ENCODE measurements at places on chromosomes 6 and 20.

- DNase-seq, result no peak
Observed at GRCh38 chr6:83514466-83514865, 2.1 kb downstream of the PRSS35 start.

DNA sequence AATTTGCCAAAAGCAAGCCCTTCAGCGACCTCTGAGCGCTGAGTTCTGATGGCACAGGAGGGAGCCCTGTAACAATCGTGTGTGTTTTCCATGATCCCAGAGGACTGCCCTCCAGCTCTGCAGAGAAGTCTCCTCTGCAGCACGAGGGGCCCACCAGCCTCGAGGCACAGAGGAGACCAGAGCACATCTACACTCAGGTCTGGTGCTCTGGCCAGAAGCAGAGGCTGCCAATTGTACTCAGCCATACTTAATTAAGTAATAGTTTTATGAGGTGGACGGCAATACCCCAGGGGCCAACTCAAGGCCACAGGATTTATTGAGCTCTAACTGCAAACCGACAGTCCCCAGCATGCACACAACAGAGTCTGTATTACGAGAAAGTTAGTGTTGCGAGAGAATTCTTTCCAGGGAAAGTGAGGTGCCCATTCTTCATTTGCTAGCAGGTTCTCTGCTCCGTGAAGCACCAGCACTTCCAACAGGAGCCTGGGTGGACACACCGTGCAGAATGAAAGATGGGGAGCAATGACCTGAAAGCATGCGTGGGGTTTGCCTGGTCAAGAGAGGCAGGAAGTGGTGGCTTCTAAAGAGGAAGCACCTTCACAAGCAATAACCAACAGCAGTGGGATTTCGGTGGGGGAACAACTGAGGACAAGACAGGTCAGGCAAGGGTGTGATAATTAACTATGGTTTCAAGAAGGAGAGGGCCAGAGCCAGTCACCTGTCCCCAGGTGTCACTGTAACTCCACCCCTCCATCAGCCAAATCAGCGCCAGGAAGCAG, 92.8 kb upstream of the FOXC1 start:
- no peak for DNase-seq

DNA sequence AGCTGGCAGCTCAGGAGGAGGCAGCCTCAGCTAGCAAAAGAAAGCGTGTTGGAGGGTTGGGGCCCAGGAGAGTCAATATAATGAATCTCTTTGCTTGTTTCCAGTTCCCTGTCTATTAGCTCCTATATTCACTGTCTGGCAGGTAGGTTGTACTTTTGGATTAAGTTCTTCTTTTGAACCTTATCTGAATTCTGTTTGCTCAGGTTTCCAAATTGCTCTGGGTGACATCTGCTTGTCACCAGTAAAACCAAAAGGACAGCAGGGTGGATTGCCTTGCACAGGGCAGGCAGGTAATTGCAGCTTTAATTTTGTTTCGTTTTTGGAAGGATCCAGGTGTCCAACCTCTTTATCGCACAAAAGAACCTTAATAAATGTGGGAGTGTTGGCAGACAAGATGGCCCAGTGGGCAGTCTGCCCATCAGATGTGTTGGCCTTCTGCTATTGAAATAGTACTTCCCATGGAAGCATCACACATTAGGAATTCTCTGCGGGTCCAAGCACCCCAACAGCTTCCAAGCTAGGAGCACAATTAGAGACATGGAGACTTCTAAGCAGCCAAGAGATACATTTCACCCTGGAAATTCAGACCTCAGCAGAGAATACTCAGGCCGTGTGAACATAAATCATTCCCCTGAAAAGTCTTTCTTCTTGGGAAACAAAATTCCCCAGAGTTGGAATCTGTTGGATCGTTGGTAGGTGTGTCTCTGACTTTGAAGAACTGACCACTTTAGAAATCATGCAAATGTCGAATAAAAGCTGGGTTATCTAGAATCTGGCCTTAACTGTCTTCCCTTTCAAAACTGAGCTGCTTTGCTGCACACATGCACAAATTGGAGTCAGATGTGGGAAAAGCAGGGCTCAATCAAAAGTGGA, 286.9 kb upstream of the BMP2 start:
- no peak for DNase-seq

DNA sequence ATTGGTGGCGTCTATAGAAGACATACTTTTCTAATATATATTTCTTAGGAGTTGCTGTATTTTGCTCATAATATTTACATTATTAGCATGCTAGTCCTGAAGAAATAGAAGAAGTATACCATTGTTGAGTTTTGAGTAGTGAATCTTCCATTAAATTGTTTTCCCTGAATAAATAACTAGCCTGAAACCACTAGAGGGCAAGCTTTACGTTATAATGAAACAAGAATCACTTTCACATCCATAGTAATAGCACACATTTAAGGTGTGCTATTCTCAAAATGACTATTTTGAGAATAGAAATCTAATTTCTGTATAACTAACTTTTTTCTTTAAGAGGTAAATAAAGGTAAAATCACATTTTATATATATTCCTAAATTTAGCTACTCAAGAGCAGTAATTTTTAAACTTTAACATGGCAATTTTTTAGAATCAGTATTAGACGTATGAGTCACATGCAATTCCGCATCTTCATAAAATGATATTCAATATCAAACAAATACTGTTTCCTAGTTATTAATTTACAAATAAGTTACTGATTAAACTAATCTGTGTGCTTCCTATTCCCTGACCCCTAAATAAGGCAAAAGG, 213.2 kb upstream of the MANEA start:
- DNase-seq, result peak; percentile 40

- no peak for DNase-seq
Observed at GRCh38 chr20:9517297-9518162, 3.1 kb downstream of the LAMP5 start.

- no peak for DNase-seq
Observed at GRCh38 chr20:36573103-36573797, at the start of gene TGIF2. Gene TGIF2 (plus strand): TSS chr20:36573597. CDS start chr20:36578775, 5,178 bp downstream.

- no peak for DNase-seq
Observed at GRCh38 chr6:74554041-74554440, 651.8 kb downstream of the COL12A1 start.

GRCh38 chr6:69846312-69846711, 20.0 kb upstream of the COL19A1 start:
- no peak for DNase-seq

Measured in NCI-H1417 (cell line).